ENCODE measurements at places on chromosomes 5 and 9.

DNA sequence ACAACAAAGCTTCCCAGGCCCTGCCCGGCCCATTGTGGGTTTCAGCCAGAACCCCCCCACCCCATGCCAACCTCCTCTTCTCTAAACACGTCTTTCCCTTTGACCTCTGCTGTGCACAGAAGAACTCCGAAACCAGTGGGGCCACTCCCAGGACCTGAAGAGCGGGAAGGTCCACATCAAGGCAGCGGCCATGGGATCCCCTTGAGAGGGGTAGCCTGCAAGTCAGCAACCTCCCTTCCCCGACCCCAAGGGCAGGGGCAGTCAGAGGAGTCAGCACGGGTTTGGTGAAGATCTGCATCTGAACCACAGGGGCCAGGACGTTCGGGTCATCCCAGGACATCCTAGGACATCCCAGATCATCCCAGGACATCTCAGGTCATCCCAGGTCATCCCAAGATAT lies 379.9 kb upstream of the IRX4 start:
- no peak for DNase-seq

DNA sequence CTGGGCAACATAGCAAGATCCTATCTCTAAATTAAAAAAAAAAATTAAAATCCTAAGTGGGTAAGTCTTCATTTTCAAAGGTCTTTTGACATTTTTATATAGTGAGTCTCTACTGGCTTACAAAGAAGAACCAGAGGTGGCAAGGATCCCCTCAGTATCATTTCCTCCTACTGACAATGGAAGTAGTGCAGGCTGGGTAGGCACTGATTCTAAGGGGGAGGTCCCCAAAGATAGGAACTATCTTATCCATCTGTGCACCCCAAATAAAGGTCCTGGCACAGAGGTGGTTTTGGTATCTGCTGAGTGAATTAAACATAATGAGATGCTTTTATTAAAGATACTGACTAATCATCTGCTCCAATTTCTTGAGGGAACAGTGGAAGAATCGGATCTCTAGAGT lies 4.2 kb downstream of the FAM193B start:
- DNase-seq, result no peak

DNA sequence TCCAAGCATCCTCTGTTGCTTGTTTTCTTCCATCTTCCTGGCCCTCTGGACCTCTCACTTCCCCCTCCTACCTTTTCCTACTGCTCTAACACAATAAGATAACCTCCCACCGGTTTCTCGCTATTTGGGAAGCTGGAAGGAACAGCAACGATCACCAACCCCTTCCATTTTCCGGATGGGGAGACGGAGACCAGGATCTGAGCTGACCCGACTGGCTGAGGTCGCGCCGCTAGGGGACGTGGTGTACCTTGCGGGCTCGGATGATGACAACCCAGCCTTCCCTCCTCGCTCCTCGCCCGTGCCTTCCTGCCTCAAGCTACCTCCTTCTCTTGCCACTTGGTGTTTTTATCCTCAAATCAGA lies 1.9 kb downstream of the LPAR1 start:
- DNase-seq, result peak; percentile 21

DNA sequence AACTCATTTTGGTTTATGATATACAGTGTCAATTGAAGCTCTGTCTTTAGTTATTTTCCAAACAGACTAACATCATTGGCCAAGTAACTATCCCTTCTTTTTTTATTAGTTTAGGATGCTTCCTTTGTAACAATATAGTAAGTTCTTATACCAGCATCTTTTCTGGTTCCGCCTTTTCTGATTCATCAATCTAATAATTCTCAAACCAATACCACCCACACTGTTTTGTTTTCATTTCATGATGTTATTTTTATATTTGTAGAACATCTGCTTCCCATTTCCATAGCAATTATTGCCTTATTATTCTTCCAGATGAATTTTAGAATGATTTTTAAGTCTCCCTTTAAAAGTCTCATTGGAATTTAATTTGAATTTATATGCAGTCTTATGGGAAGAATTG lies 218.1 kb downstream of the RFK start:
- DNase-seq, result no peak

DNA sequence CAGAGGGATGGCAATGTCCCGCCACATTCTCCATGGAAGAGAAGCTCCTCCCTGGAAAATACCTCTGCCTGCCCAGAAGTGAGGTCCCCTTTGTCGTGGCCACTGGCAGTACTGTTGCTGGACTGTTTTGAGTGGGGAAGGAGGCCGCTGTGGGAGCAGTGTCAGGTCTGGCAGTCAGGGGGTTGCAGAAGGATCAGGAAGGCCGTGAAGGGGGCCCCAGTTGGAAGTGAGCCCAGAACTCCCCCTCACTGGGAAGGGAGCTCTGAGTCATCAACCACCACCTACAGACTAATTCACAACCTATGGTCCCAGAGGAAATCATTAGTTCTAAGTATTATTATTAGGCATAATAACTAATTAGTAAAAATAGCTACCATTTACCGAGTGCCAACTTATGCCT lies 200.4 kb downstream of the TTLL11 start:
- DNase-seq, result no peak

DNA sequence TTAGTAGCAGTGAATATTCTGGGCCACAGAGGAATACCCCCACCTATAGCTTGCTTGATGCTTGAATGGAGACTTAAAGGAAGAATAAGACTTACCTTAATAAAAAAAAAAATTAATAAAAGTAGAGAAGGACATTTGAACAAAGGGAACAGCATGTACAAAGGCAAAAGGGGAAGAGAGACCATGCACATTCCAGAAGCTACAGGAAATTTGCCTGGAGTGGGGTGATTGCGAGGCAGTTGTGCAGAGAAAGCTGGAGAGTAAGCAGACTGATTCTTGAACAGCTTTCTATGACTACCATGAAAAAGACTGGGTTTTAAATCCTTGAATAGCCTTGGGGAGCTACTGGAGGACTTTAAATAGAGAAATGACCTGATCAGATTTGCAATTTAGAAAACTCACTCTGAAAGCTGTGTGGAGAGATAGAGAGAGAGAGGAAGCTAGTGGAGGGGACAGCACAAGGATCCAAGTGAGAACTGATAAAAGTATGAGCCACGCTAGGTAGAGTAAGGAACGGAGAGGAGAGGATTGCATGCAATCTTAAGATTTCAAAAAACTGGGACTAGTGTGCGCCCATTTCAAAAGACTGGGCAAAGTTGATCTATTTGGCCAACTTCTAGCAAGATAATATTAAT lies 12.5 kb upstream of the SSBP2 start:
- no peak for DNase-seq

DNA sequence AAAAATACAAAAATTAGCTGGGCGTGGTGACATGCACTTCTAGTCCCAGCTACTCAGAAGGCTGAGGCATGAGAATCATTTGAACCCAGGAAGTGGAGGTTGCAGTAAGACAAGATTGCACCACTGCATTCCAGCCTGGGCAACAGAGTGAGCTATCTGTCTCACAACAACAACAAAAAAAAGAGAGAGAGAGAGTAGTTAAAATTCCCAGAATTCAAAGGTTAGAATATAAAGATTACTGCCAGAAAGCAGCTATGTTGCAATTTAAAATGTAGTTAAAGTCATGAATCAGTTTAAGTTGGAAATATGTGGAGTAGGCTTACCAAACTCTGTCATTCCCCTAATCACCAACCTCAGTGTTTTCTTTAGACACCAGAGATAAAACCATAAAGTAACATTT lies 58.7 kb upstream of the SUSD1 start:
- DNase-seq, result peak; percentile 88

DNA sequence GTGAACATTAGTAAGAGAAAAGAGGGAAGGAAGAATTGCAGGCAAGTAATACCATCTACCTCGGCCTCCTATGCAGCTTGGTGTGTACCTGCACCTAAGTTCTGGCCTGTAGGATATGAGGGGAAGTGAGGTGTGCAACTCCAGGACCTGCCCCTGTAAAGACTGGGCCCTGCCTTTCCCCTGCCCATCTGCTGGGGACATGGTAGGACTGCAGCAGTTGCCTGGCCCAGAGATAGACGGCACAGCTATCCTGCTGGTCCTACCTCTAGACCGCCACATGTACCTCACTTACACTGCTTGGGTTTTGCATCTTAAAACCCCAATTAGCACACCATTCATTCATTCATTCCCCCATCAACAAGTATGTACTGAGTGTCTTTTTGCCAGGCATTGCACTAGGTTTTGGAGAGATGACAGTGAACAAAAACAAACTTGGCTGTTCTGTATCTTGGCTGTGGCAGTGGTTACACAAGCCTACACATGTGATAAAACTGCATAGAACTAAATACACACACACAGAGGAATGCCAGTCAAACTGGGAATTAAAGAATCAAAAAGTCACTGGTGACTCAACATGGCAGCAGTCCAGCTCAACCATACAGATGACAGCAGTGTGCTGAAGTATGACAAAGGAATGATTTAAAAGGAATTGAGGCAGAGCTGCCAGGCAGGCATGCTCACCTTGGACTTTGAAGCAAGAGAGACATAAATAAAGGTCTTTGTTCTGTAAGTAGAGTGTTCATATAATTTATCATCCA lies 23.3 kb upstream of the MGAT1 start:
- DNase-seq, result peak; percentile 87

- peak; percentile 9 for DNase-seq
These were observed 39.1 kb downstream of the DENND4C start for GRCh38 chr9:19269582-19269981.

GRCh38 chr5:168827636-168828035 lies 248.5 kb upstream of the PANK3 start:
- DNase-seq, result no peak

DNA sequence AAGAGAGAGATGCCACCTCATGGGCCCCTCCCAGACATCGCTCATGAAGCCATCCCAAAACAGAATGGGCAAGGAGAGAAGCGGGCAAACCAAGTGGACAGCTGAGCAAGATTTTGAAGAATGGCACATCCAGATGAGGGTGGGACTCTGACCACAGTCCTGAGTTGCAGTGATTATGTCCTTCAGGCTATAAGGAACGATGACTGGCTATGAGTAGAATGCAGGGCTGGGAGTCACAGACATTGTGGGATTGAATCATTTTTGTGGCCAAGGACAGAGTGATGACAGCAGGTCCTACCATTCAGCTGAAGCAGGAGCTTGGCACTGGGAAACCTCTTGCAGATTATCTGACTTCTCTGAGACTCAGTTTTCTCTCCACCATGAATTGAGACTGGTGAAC lies 245.7 kb upstream of the SLC30A5 start:
- DNase-seq, result peak; percentile 24

GRCh38 chr9:74735761-74736160 lies 152.0 kb downstream of the TRPM6 start:
- no peak for DNase-seq

DNA sequence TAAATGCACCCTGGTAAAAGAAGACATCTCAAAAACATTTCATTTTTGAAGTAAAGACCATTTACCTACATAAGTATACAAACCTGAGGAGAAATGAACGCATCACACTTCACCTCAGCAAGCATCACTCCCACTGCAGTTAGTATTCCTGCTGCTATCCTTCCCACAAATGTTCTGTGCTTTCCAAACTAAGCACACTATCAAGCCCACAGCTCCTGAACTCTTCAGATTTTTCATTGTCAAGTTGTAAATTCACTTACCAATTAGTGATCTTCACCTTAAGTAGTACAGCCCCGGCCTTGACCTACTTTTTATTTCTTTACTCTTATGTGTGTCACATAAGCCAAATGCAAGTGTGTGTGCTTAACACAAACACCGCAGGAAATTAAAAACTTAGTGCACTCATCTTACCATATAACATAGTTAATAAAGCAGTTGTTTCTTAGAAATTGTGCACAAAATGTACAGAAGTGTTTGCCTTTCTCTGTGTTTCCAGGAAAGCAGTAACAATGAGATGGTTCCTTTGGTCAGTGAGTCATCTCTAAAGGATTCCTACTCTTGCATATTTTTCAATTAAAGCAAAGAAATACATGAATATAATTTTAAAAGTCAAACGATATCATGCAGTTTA lies 169.4 kb downstream of the APBA1 start:
- DNase-seq, result peak; percentile 5

DNA sequence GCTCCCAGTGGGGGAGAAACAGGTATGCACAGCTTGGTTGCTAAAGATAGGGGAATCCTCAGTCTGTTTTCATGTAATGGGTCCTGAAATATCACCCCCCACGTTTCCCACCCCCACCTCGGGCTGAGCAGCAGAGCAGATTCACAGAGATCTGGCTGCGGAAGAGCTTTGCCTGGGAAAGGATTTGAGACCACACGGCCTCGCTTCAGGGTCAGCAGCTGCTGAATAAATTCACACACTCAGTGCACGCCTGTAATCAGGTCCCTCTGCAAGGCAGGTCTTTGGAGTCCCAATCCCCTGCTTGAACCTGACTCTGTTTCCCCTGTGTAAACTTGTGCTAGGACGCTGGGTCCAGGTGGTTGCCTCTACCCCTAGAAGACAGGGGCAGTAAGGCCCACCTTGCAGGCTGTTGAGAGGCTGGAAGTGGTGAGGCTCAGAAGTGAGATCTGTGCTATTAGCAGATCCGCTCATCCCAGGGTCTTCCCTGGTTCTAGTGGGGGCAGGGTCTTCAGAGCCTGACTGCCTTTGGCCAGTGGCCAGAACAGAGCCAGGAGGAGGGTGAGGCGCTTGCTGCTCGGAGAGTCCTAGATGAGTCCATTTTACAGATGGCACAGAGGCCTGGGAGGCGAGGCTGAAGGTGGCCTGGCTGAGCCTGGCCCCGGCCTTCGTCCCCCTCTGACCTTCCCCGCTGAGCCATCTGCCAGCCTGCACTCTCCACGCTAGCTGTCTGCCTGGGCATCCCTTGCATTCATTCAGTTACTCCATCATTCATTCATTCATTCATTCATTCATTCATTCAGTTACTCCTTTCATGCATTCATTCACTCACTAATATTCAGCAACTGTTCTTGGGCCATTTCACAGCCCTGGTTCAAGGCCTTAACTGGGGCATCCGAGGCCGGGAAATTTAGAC lies 16.7 kb upstream of the NEURL1B start:
- DNase-seq, result no peak

GRCh38 chr5:1279443-1280151 lies 15.3 kb downstream of the TERT start:
- DNase-seq, result no peak

DNA sequence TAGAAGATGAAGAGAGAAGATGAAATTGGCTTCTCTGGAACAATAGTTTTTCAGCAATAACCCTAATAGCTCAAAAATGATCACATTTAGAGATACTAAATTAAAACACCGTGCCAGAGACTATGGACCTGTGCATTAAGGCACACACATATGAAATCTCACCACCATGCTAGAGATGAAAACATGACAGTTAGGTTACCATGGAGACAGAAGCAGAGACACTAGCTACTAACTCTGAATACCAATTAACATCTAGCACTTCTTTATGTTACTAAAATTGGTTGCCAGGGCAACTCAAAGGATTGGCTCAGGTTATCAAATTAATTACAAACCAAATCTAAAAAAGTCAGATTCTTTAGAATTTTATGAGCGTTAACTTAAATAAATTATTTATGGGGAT lies 337.7 kb downstream of the PLK2 start:
- DNase-seq, result no peak

GRCh38 chr5:19745247-19745646 lies 242.8 kb downstream of the CDH18 start:
- DNase-seq, result no peak
